ENCODE measurements at places on chromosomes 11 and 22.

GRCh38 chr22:31148953-31149627 lies 8.8 kb upstream of the PLA2G3 start:
- no peak for DNase-seq

DNA sequence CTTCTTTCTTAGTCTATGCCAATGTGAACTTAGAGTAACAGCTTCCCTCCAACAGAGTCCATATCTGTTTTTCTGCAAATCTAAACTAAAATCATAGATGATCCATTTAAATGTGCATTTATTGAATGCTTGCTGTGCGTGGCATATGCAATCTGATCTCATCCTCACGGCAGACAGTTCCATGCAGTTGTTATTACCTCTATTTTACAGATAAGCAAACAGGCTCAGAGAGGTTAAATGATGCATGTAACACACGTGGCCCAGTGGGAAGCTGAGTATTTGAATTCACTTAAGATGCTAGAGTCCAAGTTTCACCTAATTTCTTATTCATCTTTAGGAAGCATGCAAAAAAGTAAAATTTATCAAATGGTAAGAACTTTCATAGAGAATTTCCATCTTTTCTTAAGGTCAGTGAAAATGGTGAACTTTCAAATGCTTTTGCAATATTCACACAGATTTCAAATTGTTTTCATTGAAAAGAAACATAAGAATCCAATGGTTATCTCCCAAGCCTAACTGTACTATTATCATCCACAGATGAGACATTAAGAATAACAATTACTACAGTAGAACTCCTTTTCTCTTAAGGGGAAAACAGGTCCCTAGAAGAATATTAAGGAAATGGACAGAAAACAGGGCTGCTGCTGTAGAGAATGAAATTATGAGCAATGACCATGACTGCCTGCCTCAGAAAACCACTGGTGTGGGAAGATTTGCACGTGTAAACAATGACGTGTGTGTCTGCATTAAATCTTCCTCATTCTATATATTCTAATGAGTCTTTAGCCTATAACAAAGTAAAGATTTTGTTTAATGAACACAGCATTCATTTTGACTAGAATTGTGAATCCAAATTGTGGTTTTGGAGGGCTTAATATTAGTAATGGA lies 1171.3 kb downstream of the LRRC4C start:
- no peak for DNase-seq

DNA sequence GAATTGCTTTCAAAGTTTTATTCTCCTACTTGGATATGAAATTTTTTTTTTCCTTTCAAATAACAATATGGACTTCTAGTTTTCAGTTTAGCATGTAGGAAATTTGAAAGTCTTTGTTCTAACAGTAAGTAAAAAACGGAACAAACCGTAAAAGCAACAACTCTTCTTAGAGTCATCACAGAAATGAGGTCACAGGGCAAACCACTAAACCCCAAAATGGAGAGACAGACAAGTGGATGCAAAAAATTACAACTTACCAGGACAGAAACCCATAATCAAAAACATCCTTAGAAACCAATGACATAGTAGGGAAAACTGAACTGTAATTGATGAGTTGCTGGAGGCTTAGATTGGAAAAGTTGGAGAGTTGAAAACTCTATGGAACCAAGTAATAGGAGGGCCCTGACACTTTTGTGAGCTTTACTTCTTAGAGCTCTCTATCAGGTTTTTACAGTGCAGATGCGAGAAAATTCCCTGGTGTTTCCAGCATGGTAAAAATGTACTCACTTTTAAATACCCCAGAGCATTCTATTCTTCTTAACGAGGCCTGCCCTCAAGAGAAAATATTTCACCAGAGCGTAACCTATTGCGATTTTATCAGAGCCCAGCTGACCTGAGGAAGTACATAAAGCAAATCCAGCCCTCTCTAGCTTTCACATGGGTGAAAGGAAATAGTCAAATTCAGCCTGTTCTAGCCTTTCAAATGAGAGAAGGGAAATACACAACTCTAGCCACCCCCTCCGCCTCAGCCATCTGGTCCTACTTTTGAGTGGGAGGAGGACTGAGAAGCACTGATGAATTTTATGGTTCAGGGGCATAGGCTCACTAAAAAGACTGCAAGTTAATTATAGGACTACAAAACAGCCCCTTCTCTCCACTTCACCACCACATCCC lies 39.1 kb downstream of the CASP12 start:
- DNase-seq, result no peak

GRCh38 chr11:94046796-94047195 lies 25.6 kb downstream of the HEPHL1 start:
- DNase-seq, result no peak

DNA sequence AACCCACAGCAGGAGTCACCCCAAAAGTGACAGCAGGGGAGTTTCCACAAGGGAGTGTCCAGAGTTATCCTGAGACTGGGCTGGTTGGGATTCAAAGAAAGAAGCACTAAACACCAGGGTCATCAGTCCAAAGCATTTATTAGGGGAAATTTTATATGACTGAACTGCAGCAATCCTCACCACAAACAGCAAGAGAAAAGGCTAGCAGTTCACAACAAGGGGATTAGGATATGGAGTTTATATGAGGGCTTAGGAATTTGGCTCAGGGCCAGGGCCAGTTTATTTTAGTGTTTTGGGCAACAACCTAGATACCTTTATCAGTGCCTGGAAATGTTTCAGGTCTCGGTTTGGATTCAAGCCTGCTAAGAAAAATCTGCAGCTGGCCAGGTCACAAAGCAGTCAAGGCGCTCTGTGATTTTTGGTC lies 4.6 kb upstream of the TMEM126A start:
- DNase-seq, result no peak

DNA sequence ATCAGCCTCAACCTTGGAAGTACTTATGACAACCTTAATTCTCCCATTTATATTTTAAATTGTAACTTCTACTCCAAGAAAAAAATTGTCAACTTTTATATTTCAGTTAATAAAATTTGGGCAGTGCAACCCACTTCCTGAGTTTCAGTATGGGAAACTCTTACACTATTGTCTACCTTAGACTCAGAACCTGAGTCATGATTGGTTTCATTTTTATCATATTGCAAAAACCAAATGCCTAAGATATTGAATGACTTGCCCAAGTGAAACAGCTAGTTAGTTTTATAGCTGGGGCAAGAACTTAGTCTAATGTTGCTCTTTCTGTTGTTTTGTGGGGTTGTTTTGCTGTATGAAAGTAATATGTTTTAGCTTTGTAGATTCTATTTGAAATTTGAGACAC lies 334.0 kb upstream of the ARHGAP42 start:
- no peak for DNase-seq

DNA sequence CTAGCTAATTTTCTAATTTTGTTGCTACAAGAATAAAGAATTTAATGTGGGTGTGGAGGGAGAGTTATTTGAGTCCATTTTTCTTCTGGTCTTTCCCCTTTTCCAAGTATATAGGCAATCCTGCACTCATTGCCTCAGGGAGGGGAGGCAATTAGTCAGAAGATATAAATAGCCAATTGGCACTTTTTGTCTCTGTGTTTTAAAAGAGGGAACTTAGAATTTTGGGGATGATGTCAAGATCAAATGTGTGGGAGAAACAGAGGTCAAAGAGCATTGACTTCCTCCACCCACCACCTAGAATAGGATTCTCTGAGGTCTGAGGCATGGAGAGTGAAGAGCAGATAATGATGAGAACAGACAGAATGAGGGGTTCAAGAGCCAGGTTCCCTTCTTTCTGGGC lies 120.3 kb upstream of the ZC3H12C start:
- no peak for DNase-seq

DNA sequence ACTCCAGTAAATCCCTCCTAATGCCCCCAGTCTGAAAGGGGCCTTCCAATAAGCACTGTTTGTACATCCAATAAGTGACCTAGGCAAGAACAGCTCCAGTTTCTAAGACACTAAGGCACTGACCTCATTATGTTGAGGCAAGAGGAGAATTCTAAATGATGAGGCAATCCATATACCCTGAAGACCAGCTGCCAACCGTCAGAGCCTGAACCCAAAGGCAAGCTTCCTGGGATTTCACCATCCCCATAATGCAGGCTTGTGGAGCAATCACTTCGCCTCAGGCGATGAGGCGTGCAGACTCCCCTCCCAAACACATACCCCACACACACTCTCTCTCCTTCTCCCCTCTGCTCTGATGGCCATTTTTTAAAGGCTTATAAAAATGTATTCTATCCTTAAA lies 49.5 kb downstream of the LGR4 start:
- no peak for DNase-seq

DNA sequence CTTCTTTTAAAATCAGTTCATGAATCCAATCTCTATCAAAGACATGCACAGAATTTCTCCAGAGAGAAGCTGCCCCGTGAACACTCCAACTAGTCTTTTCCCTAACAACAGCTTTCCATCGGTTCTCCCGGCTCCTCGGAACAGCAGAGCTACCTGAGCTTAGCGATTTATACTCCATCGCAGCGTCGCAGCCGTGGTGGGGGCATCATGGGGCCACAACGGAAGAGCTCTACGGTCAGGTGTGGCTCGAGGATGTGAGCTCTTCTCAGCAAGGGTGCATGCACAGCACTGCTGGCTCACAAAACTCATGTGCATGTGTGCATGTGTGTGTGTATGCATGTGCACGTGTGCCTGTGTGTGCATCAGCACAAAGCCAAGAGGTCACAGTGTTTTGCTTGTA lies 11.7 kb upstream of the MOB2 start:
- no peak for DNase-seq

DNA sequence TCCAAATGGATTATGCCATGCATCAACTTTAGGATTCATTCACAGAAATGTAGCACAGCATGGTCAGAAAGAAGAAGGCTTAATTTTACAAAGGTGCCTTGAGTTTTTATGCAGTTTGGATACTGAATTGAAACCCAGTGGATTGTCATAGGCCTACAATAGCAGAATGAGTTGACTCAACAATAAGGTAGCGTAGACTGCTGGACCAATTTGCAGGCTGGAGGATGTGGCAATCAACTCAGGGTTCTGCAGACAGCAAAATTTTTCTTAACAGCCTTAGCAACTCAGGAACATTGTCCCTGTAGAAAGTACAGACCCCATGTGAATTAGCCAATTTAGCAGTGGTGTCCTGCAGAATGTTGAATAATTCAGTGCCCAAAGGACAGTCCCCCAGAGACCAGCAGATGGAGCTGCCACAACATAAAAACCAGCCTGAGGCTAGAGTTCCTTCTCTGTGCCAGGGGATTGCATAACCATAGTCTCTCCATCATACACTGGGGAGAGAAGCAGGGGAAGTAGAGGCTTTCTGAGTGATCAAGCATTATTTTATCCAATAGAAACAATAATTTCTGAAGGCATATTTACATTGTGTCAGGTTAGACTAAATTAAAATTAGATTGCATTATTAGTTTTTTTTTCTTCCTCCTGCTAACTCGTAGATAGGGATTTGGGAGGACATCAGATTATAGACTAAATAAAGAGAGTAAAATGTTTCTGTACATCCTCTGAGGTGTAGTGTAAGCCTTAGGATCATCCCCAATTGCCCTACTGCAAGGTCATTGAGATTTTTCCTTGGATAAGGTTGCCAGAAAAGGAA lies 20.3 kb upstream of the MRPL17 start:
- DNase-seq, result no peak

GRCh38 chr11:46948378-46949131 lies 12.0 kb downstream of the CSTPP1 start:
- no peak for DNase-seq

DNA sequence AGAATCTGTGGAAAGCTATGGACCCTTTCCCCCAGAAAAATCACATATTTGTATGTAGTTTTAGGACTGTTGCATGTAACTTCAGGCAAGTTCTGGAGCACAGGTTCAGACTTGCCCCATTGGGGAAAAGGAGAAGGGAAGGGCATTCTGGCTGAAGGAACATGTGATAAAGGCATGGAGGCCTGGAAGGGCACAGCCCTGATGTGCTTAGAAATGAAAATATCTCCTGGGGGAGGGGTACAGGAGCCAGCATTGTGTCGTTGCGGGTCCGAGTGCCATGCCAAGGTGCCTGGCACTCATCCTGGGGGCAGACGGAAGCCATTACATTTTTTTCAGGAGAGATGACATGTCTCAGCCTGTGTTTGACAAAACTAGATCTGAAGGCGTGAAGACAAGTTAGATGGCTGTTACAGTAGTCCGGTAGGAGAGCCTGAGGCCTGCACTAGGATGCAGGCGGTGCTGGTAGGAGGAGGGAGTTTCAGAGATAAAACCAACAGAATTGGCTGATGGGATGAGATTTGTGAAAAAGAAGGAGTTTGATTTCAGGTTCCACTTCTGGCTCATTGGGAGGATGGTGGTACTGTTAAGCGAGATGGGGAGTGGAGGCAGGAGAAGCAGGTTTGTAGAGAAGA lies 96.9 kb downstream of the TEAD1 start:
- no peak for DNase-seq

DNA sequence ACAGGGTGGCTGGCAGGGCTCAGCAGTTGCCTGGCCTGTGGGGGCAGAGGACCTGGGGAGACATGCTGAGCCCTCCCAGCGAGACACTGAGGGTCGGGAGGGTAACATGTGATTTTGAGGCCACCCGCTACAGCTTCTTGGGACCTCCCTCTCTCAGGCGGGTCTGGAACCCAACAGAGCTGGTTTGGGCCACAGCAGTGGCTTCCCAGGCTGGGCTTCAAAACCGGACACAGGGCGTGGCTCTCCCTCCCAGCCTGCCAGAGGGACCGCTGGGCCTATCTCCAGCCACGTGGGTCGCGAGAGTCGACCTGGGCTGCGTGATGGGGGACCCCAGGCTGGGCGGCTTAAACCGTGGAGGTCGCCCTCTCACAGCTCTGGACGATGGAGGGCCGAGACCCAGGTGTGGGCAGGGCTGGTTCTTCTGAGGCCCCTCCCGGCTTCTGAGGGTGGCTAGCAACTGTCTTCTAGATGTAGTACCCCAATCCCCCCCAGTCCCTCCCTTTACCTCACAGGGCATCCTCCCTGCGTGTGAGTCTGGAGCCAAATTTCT lies 91.7 kb downstream of the KCNQ1 start:
- DNase-seq, result no peak

- DNase-seq, result no peak
These were observed 76.5 kb downstream of the SWAP70 start for GRCh38 chr11:9740202-9740883.

DNA sequence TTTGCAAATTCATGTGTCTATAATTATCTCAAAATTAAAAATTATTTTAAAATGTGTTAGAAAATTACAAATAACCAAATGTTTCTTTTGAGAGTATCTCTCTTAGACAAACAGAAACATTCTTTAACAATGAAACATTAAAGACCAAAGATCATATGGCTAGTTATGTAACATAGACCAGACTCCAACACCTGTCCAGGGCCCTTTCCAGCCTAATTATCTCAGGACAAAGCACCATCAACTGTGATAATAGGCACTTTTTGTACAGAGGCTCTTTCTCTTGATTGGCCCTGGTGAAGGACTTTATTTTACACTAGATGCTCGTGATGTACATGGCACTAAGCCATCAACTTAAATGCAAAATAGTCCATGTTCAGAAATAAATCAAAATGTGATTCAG lies 5.0 kb upstream of the PLEKHA7 start:
- DNase-seq, result no peak
